Fibroblast of lung (primary cell): ENCODE measurements at places on chromosomes 3 and 15. TPM values are rescaled to one million over a fixed set of nuclear protein-coding genes. Genes with fewer than 3 reads are reported as not detected.

The PRSS50 gene
- not detected in 2 replicates for polyA plus RNA-seq

The GOLGA8T gene
- polyA plus RNA-seq, result 0.03 TPM in 1 of 2 replicates, not detected in the other

The GOLGA6A gene
- not detected in 2 replicates for polyA plus RNA-seq

The RHOA gene
- 727 and 1,002 TPM in 2 replicates for polyA plus RNA-seq

The POMGNT2 gene
- polyA plus RNA-seq, result 7.9 and 11.5 TPM in 2 replicates

The EIF4A2 gene
- 391 and 432 TPM in 2 replicates for polyA plus RNA-seq

The TF gene
- polyA plus RNA-seq, result 0.01 and 0.05 TPM in 2 replicates

- DNase-seq, result peak; percentile 84
Observed at GRCh38 chr3:194577986-194578905, 55.0 kb downstream of the TMEM44 start.

GRCh38 chr3:119227070-119227850 is 13.4 kb downstream of the B4GALT4 start:
- no peak for DNase-seq

DNA sequence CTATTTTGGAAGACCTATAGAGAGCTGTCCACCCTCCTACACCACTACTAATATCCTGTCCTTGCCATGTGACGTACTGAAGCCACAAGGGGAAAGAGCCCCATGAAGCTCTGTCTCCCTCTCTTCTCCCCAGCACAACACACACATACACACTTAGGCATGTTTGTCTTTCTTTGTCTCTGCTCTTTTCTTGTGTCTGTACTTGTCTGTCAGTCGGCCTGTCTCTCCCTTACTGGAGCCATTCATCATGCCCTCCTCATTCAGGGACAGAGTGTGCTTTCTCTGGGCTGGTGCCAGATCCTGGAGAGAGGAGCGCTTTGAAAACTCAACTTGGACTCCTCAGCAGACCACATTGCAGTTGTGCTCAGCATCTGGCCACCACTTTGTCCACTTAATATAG is 47.6 kb downstream of the PSMD6 start:
- peak; percentile 60 for DNase-seq

DNA sequence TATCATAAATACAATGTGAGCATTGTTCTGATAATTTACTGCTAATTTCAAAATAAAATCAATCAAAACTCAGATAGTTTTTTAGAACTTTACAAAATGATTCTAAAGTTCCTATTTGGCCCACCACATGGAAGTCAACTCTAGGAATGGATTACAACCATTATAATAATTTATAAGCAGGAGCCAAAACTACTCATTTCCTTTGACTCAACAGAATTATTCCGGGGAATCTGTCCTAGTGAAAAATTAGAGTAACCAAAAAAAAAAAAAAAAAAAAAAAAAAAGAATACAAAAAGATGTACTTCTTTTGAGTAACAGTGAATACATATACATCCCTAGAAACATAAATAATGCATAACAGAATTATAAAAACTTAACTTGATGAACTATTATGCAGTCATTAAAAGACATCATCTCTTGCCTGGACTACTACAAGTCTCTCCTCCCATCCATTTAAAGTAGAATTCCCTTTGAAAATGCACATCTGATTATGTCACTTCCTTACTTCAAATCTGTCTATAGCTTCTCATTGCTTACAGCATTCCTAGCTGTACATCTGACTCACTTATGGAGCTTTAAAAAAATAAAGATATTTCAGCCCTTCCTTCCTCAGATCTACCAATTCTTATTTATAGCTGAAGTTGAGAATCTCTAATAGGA is 43.4 kb downstream of the HDGFL3 start:
- peak; percentile 69 for DNase-seq

DNA sequence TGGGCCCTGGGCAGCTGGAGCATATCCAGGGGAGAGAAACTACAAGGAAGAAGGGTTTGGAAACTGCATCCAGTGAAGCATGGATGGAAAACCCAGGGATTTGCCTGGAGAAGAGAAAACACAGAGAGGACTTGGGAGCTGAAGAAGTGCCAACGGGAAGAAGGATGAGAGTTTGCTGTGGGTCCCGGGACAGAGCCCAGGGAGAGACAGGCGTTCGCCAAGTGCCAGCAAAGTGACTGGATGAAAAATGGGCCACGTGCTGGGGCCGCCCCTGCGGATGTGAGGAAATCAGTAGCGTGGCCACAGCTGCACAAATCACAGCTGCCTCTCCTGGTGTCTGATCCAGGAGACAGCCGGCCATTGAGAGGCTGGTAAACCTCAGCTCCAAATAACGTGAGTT is 70.4 kb downstream of the HES1 start:
- DNase-seq, result peak; percentile 52

DNA sequence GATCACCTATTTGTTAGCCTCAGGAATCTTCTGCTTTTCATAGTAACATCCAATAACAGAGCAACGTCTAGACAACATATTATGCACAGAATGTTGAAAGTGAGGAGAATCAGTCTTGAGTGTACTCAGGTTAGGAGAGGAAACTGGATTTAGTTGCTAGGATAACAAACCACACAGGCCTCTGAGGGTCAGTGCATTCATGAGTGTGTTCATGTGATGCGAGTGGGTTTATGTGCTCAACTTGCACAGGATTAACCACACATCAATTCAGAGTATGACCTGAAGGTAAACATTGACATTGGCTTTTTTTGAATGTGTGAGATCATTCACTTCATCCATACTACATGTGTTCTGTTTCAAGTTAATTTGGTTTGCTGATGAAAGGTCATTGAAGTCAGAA is 287.6 kb downstream of the DIPK2A start:
- DNase-seq, result peak; percentile 15

GRCh38 chr15:89057506-89058133 is 30.6 kb upstream of the ABHD2 start:
- peak; percentile 69 for DNase-seq

- no peak for DNase-seq
Observed at GRCh38 chr3:25002052-25002451, 426.0 kb upstream of the RARB start.

GRCh38 chr15:69451951-69452691 is 497 bp upstream of the RPLP1 start:
- peak; percentile 70 for DNase-seq

- no peak for DNase-seq
Observed at GRCh38 chr3:24157106-24157505, 212.0 kb downstream of the NR1D2 start.

GRCh38 chr3:117995842-117996437 is 1038.7 kb downstream of the IGSF11 start:
- no peak for DNase-seq

DNA sequence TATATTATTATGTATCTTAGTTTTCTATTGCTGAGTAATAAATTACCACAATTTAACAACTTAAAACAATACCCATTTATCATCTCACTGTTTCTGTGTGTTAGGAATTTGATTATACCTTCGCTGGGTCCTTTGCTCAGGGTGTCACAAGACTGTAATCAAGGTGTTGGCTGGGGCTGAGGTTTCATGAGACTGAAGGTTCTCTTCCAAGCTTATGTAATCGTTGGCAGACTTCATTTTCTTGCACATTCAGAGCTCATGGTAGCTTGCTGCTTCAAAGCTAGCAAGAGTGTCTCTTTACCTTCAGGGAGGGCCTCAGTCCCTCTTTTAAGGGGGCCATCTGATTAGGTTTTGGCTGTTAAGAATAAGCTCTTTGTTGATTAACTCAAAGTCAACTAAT is 293.1 kb downstream of the POLQ start:
- no peak for DNase-seq

DNA sequence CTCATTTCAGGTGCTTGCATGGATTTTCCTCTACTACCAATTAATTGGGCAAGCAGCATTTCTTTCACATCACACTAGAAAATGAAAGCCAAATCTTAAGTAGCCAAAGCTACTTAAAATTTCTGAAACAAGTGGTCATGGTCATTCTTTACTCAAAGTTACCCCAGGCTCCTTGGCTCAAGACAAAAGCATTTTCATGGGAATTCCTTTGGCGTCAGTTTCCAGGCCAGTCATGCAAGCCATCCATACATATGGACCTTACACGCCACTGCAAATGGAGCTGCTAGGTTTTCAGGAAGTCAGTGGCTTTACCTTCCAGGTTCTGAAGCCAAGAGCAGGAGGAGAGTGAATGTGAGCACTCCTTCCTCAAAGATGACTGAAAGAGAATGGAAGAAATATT is 83.7 kb upstream of the IL12A start:
- no peak for DNase-seq

GRCh38 chr3:148641722-148642121 is 56.0 kb upstream of the AGTR1 start:
- DNase-seq, result no peak

- peak; percentile 62 for DNase-seq
Observed at GRCh38 chr15:34721802-34722438, 32.9 kb downstream of the GJD2 start.

DNA sequence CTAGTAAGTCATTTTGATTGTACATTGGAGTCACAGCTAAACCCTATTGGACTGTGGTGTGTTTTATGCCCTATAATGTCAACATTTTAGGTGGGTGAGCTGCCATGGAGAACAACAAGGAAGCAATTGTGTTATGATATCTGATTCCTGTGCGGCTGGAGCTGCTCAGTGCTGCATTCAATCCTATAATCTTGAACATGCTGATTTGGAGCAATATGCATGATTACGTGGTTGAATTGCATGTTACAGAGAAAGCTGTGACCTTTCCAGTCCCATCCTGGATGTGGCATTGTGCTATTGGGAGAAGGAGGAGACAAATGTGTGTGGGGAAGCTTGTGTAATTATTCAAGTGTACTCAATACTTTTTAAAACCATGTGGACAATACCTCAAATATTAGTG is 20.1 kb upstream of the C3orf49 start:
- DNase-seq, result no peak

DNA sequence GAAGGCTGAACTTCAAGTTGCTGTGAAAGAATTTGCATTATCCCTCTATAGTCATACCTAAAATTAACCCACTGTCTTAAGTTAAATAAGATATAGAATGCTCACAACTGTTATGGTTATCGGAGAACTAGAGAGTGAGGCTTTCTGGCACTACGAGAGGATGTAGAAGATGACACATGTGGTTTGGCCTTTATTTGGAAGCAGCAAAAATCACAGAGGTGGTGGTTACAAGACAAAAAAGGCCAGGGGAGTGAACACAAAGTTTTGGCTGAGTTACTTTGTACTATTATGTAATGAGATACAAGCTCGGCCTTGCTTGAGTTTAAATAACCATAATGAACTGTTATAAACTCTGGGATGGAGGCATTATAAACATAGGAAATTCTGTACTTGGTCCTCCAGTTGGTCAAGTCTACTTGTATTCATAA is 78.3 kb upstream of the ICE2 start:
- DNase-seq, result no peak

- no peak for DNase-seq
Observed at GRCh38 chr3:23000371-23000770, 202.8 kb upstream of the UBE2E2 start.

DNA sequence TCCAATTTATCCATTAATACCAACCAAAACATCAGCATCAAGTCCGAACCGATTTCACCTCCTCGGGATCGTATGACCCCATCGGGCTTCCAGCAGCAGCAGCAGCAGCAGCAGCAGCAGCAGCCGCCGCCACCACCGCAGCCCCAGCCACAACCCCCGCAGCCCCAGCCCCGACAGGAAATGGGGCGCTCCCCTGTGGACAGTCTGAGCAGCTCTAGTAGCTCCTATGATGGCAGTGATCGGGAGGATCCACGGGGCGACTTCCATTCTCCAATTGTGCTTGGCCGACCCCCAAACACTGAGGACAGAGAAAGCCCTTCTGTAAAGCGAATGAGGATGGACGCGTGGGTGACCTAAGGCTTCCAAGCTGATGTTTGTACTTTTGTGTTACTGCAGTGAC is 20.8 kb downstream of the LYSMD4 start:
- DNase-seq, result no peak

DNA sequence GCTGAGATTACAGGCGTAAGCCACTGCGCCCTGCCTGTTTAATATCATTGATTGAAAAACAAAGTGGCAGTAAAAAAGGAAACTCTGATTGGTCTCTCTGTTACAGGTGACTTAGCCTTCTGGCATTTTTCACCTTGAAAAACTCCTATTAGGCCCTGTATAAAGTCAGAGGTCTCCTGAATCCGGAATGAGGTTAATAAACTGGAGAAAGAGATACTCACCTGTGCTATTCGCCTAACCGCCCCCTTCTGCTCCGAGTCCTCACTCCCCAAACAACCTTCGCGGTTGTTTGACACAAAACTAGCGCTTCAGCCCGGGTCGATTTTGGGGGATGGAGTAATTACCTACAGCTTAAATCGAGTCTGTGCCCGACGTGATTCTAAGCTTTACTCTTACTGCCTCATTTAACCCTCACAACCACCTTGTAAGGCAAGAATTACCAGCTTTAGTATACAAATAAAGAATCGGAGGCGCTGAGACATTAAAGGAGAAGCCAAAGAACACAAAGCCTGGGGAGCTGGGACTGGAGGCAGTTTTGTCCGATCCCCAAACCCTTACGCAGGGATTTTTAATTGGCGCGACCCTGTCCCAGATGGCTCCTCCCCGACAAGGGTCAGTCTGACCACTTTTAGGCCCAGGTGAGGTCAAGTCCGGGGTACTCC is 441 bp downstream of the CEP70 start:
- no peak for DNase-seq

GRCh38 chr15:85584872-85585271 is 204.5 kb downstream of the AKAP13 start:
- no peak for DNase-seq

DNA sequence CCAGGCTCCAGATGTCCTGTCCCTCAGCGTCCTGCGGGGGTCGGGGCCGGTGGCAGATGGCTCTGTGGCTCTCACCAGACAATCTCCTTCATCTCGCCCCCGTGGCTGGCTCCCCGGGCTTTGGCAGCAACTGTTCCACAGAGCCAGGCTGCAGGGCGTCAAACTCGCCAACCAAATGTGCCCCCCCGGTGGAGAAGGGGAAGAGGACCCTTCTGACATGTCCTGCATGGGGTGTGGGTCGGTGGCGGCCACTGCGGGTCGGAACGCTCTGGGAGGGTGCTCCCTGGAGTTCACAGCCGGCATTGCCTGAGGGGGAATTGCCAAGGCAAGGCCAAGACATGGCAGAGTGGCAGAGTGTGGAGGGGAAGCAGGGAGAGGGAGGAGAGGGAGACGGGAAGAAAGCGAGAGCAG is 36.0 kb downstream of the BDH1 start:
- DNase-seq, result no peak

DNA sequence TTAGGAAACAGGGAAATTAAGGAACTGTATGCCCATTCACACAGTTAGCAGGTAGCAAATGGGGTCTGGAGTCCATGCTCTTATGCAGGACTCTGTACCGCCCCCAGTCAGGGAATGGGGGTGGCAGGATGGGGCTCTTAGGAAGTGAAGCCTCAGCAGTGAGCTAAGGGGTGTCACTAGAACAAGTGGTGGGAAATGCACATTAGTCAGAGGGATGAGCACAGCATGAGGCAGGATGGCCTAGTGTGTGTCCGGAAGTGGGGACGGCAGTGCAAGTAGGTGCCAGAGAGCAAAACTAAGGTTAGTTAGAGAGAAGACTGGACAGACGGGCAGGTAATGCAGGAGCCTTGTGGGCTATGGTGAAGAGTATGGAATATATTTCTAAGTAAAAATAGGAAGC is 60.7 kb downstream of the ST3GAL6 start:
- peak; percentile 59 for DNase-seq

- peak; percentile 69 for DNase-seq
Observed at GRCh38 chr15:89776274-89777072, at the start of gene MESP2. TSS of gene MESP2 (plus strand) at chr15:89776332. CDS start at chr15:89776358, 26 bp downstream.

GRCh38 chr15:36495456-36495991 is 83.9 kb upstream of the CDIN1 start:
- peak; percentile 25 for DNase-seq

- no peak for DNase-seq
Observed at GRCh38 chr3:67617518-67617917, 36.9 kb downstream of the SUCLG2 start.

- no peak for DNase-seq
Observed at GRCh38 chr3:106231086-106231485, 362.3 kb upstream of the CBLB start.

- no peak for DNase-seq
Observed at GRCh38 chr3:10262027-10262426, 13.8 kb downstream of the TATDN2 start.
